Brain microvascular endothelial cell (primary cell): ENCODE measurements at places on chromosomes 6 and 20.

GRCh38 chr6:16097382-16098171, 31.3 kb upstream of the MYLIP start:
- DNase-seq = no peak

DNA sequence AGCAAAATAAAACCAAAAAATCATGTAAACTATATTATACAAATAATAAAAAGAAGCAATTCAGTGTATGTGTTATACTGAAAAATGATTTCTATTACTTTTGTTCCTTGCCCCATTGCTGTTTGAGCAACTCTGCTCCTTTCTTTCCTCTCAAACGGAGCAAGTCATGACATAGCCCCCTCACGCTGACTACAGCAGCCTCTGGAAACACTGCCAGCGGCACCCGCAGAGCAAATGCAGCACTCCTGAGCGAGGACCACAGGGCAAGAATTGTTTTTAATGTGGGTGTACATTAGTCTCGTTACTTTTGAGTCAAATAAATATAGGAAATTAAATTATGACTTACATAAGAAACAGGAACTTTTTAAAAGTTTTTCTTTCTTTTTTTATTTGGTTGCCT, 350.1 kb upstream of the HSF2 start:
- peak; percentile 4 for DNase-seq

- DNase-seq = no peak
These were observed 415.6 kb upstream of the BTBD3 start for GRCh38 chr20:11502061-11502460.

DNA sequence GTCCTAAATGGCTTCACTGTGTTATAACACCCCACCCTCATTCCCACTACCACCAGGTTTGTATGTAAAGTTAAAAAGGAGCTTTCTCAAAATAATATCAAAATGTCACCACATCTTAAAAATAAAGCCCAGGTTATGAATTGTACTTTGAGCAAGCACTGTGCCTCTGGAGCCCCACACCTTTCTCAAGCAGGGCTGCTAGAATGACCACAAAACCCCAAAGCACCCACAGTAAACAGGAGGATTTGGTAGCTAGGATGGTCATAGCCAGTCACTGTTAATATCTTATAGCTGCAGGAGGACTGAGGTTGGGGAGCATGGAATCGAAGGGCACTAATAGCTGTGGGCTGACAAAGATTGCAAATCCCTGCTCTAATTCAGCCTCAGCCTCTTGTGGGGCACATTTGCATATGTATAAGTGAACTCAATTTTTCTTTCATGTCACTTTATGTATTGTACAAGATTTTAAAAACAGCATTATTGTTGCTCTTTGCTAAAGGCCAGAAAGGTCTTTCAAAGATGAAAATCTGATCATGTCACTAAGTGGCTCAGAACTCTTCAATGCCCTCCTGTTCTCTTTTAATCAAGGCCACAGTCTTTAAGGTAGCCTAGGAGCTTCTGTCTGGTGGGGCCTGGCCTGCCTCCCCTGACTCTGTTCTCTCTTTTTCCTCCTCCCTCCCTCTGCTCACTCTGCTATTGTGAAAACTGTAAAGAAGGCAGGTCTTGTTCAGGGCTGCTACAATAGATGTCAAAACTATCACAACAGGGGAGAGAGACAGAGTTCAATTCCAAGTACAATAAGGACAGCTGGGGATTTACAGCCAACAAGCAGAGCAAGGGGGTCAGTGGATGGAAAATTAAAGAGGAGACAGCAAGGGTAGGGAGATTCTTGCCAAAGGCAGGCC, 101.6 kb downstream of the TMEM200A start:
- DNase-seq = no peak

- DNase-seq = no peak
These were observed 33.3 kb downstream of the ITCH start for GRCh38 chr20:34396408-34396807.

GRCh38 chr20:63176034-63176426, 39.9 kb downstream of the YTHDF1 start:
- DNase-seq = no peak

DNA sequence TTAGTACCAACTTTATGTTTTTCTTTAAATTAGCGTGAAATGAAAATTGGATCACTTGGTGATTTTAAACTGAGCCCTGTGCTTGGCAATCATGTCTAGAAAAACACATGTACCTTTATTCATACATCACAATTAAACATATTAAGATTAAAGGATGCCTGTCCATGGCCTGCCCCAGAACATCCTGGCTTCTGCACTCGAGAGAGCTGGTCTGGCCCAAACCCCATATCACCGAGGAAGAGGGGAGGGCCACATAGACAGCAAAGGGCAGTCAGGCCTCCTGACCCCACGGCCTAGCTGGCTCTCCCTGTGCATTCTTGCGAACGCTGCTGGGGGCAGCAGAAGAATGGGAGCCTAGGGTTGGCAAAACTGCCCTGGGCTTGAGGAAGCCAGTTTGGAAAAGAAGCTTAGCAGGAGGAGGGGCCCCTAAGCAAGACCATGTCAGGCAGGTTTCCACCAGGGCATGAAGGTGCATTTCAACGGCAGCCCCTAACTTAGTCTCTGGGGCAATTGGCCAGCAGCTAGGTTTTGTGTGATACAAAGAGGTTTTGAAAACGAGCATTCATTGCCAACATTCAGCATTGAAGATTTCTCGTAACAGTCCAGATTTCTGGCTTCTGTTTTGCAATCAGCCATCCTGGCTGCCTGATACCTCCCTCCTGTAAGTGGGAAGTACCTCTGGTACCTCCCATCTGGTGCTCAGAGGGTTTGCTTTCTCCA, 8.6 kb downstream of the BPIFB3 start:
- DNase-seq = no peak

- no peak for DNase-seq
These were observed 2.7 kb downstream of the ITCH start for GRCh38 chr20:34365765-34366213.

DNA sequence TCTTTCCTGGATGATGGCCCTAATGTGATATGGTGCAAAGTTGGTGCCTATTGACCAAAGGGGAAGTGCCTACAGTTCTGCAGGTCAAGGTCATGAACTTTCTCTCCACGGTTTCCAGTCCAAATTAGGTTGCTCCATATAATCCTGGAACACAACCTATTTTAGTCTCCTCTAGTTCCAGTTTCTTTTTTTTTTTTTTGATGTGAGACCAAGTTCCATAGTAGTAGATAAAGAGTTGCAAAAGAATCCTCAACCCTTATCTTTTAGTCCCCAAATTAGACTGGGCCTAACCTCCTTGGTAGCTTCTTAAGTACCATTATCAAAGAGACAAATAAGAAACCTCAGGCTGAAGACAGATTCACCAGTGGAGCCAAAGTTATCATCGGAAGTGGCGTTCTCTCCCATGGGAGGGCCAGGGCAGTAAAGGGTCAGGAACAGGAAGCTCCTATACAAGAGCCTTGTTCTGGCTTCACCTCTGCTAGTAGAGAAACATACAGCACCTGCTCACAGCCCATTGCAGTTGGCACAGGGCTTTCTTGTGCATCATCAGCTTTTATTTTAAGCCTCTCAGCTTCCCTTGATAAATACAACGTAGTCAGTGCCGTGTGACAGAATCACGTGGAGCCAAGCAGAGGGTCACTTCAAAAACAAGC, 132.2 kb upstream of the RREB1 start:
- DNase-seq = no peak

DNA sequence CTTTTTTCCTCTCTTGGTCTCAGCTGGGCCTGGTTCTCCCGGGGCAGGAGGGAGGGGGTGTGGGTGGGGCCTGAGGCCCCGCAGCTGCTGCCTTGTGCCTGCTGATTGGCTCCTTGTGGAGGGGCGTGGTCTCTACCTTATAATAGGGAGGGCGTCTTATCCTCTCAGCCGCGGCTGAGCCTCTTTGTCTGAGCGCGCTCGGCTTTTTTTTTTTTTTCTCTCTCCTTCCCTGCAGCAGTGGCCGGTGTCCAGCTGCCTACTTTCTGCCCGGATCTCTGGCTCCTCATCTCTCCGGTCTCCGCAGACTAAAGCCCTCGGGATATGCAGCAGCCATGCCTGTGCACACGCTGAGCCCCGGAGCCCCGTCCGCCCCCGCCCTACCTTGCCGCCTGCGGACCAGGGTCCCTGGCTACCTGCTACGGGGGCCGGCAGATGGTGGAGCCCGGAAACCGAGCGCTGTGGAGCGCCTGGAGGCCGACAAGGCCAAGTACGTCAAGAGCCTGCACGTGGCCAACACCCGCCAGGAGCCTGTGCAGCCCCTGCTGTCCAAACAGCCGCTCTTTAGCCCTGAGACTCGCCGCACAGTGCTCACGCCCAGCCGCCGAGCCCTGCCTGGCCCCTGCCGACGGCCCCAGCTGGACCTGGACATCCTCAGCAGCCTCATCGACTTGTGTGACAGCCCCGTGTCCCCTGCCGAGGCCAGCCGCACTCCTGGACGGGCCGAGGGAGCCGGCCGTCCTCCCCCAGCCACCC, 11.1 kb downstream of the FAM110A start:
- peak; percentile 90 for DNase-seq

DNA sequence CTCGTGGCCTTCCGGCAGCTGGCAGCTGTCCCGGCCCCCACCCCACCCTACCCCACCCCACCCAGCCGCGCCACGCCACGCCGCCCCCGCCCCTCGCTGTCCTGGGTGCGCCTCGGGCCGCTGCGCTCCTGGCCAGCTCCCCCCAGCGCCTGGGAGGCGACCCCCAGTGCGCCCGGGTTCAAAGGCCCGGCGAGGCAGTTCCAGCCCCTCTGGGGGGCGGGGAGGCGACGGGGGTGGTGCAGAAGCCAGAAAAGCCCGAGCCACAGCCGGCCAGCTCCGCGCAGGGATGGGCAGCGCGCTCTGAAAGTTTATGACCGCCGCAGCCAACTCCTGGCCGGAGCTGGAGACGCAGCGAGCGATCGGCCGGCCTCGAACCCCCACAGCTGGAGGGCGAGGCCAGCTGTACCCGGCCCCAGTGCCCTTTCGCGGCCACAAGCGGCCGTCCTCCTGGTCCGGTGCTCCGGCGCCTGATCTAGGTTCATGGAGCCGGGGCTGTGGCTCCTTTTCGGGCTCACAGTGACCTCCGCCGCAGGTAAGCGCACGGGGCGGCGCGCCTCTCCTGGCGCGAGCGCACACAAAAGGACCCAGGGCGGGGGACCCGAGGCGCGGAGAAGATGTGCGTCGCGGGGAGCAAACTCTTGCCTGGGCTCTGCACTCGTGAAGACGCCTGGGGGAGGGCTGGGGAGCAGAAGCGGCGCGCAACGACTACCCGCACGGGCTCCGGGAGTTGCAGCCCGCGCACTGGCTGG, at the start of gene EDN3:
EDN3 (plus strand) TSS at position 279 of the 749 bp plus-strand sequence; CDS start at position 481, 202 bp downstream.
- DNase-seq = no peak

GRCh38 chr6:1850121-1850839, 240.6 kb downstream of the FOXC1 start:
- no peak for DNase-seq

DNA sequence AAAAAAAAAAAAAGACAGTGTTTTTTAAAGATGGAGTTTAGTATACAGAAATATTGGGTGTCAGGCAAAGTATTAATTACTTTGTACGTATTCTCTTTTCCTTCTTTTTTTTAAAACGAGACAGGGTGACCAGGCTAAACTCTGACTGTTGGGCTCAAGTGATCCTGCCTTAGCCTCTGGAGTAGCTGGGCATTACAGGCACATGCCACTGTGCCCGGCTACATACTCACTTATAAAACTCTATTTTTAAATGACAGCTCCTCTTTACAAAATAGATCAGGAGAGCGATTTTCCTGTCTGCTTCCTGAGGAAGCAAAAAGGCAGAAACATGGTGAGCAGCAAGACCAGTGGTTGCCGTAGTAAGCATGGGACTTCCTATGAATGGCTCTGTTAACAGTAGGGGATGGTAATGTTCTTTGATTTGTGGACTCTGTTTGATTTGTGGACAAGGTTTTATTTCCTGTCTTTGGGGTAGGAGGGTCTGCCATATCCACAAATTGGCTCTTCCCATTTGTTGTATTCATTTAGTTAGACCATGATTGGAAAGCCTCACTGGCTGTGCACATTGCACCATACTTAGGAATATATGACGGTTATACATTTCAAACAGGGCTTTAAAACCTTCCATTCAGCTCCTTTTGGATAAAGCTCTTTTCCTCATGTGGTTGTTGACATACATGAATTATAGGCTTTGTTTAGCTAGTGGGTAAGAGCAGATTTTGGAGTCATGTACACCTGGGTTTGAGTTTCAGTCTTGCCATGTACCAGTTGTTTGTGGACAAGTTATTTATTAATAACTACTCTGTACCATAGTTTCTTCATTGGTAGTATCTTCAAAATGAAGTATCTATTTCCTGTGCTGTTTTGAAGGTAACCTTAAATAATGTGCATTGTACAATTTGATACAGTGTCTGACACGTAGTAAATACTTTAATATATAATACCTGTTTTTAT, 45.1 kb downstream of the PTPRA start:
- no peak for DNase-seq

- no peak for DNase-seq
These were observed 340.3 kb downstream of the EPHA7 start for GRCh38 chr6:93079061-93079460.

- peak; percentile 55 for DNase-seq
These were observed 8.6 kb upstream of the TRIB3 start for GRCh38 chr20:371755-372542.

DNA sequence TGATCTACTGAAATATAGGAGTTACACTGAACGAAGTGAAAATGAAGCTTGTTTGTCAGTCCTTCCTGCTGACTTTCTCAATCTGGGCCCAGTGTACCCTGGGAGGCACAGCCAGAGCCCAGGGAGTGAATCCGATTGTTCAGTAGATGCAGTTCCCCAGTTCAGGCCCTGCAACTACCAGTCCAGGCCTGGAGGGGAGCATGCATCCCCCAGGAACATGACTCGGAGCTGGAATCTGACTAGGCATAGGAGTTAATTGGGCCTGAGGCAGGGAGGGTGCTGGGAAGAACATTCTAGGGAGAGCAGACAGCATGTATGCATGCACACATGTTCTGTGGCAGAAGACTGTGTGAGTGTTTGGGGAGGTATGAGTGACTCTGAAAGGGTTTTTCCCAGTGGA, 42.1 kb downstream of the PHACTR3 start:
- no peak for DNase-seq

GRCh38 chr6:12269110-12269509, 21.1 kb upstream of the EDN1 start:
- no peak for DNase-seq

GRCh38 chr6:91442342-91442741, 855.5 kb upstream of the MAP3K7 start:
- DNase-seq = no peak

DNA sequence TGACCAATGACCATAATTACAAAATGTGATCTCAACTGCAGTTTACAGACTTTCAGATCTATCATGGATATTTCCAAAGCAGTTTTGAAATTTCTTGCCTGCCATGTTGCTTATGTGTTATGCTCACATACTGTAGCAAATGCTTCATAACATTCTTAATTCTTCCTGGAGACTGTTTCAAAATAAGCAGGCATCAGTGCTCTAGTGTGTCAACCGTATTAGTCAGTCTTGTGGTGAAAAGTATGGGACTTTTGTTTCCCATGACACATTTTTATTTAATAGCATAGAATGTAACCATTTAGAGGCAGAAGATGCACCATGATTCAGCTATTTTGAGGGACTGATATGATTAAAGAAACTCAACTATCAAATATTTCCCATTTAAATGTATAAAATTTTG, 1.7 kb downstream of the POPDC3 start:
- peak; percentile 77 for DNase-seq
